ENCODE measurements at places on chromosomes 13 and 19.

GRCh38 chr19:13173139-13173737, 23.0 kb downstream of the IER2 start:
- DNase-seq: no peak

GRCh38 chr13:24651718-24652345, 28.4 kb upstream of the ATP12A start:
- DNase-seq: no peak

- no peak for DNase-seq
Observed at GRCh38 chr13:75362026-75362425, 119.9 kb downstream of the TBC1D4 start.

- no peak for DNase-seq
Observed at GRCh38 chr13:80037505-80037888, 303.4 kb downstream of the SPRY2 start.

- no peak for DNase-seq
Observed at GRCh38 chr13:114109641-114110041, 22.8 kb downstream of the RASA3 start.

GRCh38 chr19:897442-898039, 4.3 kb downstream of the RNU6-9 start:
- no peak for DNase-seq

DNA sequence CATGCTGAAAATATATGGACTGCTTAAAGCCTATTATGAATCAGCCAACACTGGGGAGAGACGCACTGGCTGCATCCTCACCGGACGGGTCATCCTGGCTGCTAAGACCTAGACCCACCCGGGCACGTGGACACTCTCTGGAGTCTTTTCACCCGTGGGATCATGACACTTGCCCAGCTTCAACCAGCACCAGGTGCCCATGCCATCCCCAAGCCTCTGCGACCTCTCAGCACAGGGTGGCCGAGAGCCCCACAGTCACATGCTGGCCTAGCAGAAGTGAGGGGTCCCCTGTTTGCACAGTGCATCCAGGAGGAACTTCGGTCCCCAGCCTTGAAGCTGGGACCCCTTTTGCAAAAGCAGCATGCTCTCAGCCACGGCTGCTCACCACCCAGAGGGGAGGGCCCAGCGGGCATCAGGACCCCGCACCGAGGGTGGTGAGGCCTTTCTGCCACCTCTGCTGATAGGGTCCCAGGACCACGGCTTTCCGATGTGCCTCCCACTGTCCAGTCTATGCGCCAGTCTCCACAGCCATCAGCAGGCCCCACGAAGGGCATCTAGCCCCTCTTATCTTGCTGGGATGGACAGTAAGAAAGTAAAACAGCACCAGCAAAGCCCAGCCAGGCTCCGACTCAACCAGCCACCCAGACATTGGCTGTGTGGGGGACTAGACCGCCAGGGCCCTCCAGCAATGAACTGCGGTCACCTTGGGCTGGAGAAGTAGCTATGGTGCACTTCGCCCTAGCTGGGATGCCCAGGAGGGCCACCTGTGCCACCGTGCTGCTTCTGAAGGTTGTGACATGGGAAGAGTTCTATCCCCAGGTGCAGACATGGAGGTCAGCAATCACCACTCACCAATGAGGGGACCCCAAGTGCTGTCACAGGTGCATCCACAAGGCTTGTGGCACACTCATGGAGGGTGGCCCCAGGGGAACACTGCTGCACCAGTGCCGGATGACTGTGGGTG, 73.1 kb downstream of the CEBPG start:
- no peak for DNase-seq

DNA sequence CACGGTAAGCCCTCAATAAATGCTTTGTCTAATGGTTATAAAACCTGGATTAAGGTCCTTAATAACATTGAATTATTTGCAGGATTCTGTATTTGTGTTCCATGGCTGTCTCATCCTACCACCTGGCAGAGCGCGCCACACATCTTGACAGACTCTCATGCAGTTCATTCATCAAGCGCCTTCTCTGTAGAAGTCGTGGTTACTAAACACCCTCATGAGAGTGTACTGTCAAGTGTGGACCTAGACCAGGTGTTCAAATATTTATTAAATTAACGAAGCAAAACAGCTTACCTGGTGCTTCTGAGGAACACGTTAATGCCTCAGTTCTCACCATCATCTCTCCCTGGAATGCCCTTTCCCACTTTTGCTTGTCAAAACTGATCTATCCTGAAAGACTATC, 13.1 kb upstream of the FBXL3 start:
- no peak for DNase-seq

GRCh38 chr13:110652231-110652730, 36.9 kb downstream of the NAXD start:
- no peak for DNase-seq

- DNase-seq: no peak
Observed at GRCh38 chr19:29372091-29372415, 153.7 kb upstream of the VSTM2B start.
